ENCODE measurements at places on chromosomes 6 and 20.

DNA sequence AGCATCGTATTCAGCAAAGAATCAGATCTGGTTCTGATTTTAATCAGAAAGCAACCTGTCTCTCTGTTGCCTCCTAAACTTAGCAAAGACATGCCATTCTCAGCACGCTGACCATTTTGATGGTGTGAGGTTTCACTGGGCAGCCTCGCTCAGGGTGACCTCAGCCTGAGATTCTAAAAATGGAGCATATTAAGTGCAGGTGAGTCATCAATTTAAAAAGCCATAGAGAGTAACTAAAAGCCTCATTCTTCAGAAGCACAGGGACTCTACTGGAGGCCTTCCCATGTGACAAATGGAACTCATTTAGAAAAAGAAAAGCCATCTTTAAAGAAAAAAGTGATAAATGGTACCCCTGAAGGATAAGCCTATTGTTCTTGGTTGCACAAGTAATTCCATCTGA lies 91.3 kb downstream of the FILIP1 start:
- DNase-seq, result peak; percentile 36

DNA sequence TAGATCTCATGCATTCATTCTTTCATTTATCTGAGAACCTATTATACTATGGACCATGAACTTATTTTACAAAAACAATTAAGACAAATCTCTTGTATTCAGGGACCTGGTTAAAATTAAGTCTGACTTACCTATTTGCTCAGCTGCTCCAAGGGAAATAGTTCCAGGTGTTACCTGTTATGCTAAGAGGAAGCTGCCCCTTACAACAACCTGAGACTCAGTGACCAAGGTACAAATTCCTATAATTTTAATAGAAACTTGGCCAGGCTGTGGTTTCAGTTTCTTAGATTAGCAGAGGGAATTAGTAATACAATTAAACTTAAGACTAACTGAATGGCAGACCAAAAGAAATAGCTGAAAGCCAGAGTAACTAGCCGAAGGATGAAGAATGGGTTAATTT lies 48.2 kb upstream of the GMPR start:
- no peak for DNase-seq

DNA sequence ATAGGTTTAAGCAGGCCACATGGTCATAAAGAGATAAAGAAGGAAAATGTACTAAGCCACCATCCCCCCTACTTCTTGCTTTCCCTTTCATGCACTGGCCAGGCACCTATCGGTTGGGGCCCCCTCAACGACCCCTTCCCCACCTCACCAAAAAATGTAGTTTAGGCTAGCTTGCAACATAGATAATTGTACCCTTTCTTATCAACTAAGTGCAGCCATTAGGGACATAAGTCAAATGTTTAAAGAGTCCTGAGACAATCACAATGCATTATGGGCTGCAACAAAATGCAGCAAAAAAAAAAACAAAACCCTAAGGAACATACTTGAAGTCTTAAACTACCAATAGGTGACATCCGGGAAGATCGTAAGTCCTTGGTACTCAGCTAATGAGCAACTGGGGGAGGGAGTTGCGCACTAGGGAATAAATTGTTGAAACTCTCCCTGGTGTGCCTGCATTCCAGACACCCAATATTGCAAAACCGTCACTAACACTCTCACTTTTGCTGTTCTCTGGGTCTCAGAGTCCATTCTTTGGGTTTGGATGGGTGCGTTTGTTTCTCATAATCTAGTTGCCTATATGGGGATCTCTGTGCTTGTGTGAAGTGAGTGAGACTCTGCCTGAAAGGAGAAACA lies 12.4 kb upstream of the HLA-G start:
- DNase-seq, result no peak

DNA sequence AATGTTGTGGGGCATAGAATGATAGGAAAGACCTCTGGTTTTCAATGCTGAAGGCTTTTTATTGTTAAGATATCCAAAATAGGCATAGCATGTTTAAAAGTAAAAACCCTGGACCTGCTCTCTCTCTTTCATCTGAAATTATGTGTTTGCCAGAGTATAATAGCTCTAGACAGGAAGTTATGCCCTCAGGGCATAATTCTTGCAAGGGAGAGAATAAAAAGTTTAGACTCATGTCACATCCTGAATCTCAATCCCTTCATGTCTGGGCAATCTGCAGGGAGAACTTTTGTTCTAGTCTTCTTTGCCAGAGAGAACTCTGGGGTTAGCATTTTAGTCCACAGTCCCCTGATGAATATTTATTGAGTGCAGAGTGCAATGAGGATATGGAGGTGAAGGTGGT lies 297.3 kb upstream of the FLRT3 start:
- no peak for DNase-seq

- DNase-seq, result no peak
These were observed 14.4 kb downstream of the ARMC2 start for GRCh38 chr6:108862479-108863191.

DNA sequence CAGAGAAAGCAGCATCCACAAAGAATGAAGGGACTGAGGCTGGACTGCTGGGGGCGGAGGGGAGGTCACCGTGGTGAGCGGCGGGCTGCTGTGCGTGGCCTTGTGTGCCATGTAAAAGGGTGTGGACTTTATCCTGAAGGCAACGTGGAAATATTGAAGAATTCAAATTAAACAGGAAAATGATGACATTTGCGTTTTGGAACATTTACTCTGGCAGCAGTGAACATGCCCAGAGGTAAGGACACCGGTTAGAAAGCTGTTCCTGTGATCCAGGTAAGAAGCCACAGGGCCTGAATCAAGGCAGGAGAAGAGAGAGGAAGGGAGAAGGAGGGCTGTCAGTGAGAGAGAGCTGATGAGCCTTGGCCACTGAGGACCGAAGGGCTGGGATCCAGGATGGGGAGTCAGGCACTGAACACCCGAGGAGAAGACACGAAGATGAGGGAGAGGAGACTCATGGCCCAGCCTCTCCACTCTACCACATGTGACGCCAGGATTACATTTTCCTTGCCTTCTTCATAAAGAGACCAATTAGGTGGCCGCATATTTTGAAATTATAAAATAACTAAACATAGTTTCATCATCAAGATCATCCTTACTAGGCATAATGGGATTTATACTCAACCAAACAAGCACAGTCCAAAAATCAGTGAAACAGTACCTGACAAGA lies 58.4 kb downstream of the TRAM2 start:
- DNase-seq, result no peak

GRCh38 chr6:29965873-29966601 lies 23.7 kb downstream of the HLA-A start:
- peak; percentile 75 for DNase-seq

All from uterus (tissue), 4 donors.